ENCODE measurements at places on chromosomes 2 and 18.

- DNase-seq = no peak
Measured at GRCh38 chr2:10772201-10772867, 40.3 kb downstream of the PDIA6 start.

DNA sequence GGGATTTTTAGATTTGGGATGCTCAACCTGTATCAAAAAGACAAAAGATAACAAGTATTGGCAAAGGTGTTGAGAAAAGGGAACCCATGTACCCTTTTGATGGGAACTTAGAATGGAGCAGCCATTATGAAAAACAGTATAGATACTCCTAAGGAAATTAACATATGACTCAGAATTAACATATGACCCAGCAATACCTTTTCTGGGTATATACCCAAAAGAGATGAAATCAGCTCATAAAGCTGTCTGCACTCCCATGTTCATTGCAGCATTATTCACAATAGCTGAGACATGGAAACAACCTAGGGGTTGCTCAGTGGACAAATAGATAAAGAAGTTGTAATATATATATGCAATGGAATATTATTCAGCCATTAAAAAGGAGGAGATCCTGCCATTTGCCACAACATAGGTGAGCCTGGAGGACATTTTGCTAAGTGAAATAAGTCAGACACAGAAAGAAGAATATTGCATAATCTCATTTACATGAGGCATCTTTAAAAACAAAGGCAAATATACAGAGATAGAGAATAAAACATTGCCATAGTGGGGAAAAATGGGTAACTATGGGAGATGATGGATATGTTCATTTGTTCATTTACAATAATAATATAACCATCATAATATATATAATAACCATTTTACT lies 142.1 kb downstream of the PTRHD1 start:
- no peak for DNase-seq

GRCh38 chr2:176079831-176080539 lies 3.8 kb downstream of the EVX2 start:
- DNase-seq = peak; percentile 76

DNA sequence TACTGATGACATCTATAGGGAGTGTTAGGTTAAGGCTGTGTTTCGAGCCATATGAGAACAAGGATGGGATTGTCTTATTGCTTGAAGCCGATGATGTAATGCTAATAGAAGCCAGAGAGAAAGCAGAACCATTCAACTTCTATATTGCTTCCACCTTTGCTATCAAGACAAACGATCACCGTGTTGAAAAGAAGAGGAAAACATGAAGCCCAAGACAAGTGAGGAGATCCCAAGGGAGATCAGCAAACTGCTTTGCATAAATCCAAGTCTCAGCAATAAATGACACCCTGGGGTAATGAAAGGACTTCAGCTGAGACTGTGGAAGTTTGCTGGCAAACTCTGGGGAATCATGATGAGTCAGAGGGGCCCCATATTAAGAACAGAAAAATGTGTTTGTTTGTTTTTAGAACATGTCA lies 206.2 kb downstream of the NCKAP5 start:
- DNase-seq = peak; percentile 53

- DNase-seq = no peak
Measured at GRCh38 chr2:131493199-131493968, 1.2 kb upstream of the MZT2A start.

GRCh38 chr2:224160917-224161316 lies 121.8 kb upstream of the SERPINE2 start:
- no peak for DNase-seq

- DNase-seq = peak; percentile 54
Measured at GRCh38 chr2:172931256-172931894, 144.3 kb upstream of the MAP3K20 start.

- no peak for DNase-seq
Measured at GRCh38 chr2:179913809-179914208, 52.4 kb upstream of the ZNF385B start.

DNA sequence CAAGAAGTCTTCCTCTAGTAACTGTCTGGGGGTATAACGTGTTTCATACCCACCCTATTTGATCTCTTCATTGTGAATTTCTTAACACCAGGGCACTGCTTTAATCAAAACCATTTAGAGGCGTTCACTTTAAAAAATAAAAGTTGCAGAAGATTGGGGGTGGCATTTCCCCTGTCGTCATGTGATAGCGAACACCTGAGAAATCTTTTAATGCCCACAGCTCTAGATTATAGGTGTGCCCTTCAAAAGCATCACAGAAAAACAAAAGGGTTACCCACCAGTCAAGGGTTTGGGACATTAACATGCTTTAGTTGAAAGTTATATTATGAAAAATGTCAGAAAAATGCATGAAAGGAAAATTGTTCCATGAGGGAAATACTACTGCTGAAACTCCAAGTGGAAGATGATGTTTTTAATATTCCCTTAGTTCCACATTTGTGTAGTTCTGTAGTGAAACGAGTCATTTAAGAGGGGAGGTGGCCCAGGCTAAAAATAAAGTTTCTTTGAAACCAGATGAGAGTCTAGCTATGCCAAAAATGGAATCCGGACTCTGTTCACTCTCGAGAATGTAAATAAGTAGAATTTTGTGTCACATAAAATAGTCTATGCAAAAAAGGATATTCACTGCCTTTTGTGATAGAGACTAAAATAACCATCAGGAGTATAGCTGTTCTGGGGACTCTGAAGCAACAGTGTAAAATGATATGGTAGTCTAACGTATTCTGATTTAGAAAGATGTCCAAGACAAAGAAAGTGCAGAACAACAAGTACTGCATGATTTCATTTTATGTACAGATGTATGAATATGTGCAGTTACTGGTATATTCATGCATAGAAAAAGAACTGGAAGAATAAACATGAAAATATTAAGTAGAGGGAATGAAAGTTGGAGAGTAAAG lies 95.3 kb downstream of the TMEM247 start:
- DNase-seq = peak; percentile 34

- no peak for DNase-seq
Measured at GRCh38 chr2:226898897-226899296, 63.0 kb downstream of the RHBDD1 start.

GRCh38 chr2:2061091-2061696 lies 269.9 kb downstream of the MYT1L start:
- no peak for DNase-seq

DNA sequence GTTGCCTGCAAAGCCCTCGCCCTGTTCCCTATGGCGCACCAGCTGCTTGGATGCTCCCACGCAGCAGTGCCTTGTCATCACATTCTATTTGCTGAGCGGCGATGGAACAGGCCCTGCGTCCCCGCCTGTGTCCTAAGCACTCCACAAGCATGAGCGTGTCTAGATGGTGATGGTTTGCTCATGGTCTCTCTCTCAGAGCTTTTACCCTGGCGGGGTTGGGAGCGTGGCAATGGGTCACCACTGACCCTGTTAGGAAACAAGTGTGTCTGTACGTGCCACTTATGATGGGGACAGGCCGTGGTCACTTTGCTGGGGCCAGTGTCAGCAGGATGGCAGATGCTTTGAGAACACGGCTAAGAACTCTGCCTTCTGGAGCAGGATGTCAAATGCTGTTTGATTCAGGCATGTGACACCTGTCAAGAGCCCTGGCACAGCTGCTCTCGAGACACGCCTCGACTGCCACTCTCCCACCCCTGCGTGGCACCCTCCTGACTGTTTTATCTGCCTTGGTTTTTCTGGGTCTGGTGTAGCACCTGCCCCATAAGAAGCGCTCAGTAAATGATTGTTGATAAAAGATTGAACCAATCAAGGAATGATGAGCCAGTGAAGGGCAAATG lies 44.2 kb downstream of the RRM2 start:
- DNase-seq = peak; percentile 58

- DNase-seq = no peak
Measured at GRCh38 chr2:150903461-150903860, 358.2 kb downstream of the RBM43 start.

DNA sequence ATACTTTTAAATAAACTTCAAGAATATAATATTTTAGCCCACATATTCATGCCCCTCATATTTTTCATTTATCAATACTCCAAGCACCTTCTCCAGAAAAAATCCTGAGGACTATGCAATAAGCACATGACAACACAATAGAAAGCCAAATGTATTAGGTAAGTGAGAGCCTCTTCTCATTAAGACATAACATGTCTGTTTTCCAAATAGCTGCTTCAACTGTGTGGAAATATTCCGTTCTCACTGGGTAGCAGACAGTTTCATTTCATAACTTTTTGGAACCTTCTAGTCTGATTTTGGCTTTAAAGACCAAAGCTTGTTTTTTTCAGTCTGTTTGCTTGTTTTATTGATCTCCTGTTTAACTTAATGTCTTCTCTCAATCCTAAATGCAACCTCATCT lies 137.8 kb downstream of the PIK3C3 start:
- no peak for DNase-seq

DNA sequence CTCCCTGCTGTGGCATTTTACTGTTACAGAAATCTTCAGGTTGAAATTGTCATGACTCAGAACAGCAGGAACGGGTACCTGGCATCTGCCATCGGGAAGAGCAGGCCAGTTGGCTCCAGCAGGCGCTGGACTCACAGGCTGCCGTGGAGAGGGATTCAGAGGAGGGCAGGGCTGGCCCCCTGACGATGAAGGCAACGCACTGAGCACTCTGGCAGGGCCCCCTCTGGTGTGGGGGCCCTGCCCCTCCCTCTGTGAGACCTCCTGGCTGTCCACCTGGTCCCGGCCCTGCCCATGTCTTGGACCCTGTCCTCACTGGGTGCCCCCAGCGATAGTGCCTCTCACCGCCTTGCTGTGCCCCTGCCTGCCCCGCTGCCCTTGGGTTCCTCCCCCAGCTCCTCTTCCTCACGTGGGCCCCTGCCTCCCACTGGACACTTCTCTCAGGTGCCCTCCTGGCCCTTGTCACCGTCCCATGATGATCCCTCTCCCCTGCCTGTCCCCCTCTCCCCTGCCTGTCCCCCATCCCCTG lies 23.3 kb upstream of the ALLC start:
- DNase-seq = no peak

GRCh38 chr2:38064801-38065501 lies 11.0 kb downstream of the CYP1B1 start:
- DNase-seq = peak; percentile 46

DNA sequence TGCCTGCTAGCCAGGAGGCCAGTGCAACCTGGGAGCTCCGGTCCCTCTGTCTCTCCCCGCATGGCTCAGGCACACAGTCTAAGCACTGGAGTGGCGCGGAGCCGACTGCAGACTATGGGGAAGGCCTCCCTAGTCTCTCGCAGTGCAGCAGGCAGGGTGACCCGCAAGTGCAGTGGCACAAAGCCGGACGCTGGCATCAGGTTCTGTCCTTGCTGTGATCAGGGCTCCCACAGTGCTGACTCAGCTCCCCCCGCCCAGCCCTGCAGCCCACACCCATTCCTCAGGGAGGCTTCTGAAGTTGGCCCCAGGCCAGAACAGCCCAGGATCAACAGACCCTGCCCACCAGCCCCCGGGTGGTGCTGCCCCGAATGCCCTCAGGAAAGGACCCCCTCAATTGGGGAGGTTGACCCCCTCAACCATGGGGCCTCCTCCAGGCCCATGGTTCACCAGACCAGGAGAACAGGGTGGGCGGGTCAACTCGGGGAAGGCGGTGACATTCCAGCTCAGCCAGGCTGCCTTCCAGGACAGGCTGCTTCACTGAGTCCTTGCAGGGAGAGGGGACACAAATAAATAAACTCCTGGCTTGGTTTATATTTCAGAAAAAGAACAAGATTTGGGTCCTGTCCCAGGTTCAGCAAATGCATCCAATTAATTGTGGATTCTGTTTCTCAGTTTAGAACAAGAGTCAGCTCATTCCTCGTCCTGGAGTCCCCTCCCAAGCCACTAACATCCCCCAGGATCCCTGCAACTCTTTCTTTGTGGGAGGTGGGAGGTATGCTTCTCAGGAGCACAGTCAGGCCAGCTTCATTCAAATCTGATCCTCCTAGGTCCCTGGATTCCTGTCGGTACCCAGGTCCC lies 12.2 kb downstream of the BIN1 start:
- peak; percentile 71 for DNase-seq

Measured in eye (tissue), 1 donor.